ENCODE measurements at places on chromosomes 1 and 21.

DNA sequence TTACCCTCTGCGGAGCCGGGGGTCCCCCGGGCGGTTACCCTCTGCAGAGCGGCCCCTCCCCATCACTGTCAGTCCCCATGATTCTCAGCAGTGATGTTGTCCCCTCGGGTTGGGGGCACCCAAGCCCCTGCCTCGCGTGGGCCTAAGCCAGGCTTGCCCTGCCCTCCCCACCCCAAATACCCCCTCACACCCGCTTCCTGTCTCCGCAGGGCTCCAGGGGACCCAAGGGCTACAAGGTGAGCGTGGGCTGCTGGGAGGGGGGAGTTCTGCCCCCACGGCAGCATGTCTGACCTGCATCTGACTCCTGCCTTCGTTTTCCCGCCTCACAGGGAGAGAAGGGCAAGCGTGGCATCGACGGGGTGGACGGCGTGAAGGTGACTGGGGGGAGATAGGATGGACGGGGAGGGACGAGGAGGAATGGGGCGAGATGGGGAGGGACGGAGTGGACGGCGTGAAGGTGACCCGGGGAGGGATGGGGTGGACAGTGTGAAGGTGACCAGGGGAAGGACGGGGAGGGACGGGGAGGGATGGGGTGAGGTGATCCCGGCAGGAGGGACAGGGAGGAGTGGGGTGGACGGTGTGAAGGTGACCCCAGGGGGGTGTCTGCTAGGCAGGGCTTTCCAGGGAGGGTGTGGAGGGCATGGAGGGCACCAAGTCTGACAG lies 8.6 kb downstream of the COL6A1 start:
- DNase-seq = no peak

- DNase-seq = no peak
Measured at GRCh38 chr21:29777160-29777559, 162.6 kb downstream of the GRIK1 start.

- DNase-seq = no peak
Measured at GRCh38 chr1:214066936-214067335, 79.2 kb downstream of the PROX1 start.

DNA sequence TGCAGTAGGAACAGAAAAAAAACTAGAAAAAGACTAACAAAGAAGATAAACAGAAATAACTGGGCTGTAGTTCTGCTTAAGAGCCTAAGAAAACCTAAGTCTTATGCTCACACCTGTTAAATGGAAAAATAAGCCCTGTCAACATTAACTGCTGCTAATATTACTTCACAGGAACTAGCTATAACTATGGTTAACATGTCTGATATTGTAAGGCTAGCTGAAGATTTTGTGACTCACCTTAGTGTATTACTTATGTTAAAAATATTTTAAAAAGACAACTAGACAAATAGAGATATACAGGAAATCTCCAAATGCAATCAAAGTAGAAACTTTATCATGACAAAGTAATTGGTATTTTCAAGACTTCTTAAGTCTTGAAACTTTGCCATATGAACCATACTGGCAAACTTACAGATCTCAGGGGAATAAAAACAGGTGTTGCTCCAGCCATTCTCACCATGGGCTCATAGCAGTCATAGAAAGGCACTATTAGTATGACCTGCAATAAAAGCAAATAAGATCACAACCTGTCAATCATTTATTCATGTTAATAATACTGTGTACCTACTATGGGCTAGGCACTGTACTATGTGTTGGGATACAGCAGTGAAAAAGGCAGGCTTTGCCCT lies 30.7 kb downstream of the KYAT3 start:
- no peak for DNase-seq

GRCh38 chr1:87929906-87930305 lies 601.2 kb downstream of the LMO4 start:
- no peak for DNase-seq

GRCh38 chr1:24491577-24492360 lies 10.9 kb upstream of the RCAN3 start:
- DNase-seq = no peak

DNA sequence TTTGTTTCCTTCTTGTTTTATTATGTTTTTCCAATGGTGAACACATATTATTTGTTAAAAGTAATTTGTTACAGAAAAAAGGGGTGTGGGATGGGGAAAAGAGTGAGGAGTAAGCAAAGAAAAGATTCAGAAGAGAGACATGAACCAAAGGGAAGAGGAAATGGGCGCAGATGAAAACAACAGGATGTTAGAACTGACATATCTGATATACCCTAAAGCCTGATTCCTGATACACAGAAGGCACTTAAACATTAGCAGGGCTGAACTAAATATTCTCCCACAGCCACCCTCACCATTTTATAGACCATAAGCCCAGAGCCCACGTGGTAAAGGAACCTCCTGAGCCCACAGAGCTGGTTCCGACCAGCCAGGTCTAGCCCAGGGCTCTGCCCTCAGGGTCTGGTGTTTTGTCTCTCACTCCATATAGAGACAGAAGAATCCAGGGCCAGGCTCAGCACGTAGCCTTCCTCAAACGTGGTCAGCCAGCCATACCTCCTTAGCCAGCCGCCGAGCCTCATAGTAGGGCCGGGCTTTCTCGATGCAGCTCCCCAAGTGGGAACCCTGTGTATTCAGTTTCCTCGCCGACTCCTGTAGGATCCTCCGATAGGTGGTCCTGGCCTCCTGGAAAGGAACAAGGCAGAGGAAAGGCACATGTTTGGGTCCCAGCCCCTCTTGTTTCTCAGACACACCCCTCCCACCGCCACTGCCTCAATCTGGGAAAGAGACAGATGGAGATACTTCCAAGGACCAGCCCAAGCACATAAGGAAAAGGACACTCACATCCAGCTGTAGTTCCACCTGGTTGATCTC lies 9.5 kb downstream of the SH3BP5L start:
- DNase-seq = no peak

DNA sequence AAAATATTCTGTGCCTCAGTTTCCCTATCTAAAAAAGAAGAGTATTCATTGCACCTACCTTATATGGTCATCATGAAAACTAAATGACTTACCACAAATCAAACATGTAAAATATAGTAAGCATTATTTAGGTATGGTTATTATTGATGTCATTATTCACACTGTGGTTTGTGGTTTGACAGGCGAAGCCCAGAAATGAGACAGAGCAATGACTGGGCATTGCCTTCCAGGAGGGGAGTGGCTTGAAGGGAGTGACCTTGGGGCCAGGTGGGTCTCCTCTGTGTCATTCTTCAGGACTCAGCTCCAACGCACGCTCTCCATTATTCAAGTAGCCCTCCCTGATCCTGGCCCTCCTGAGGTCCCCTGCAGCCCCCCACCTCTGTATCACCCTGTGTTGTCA lies 133.7 kb downstream of the DMRTA2 start:
- DNase-seq = no peak

- DNase-seq = no peak
Measured at GRCh38 chr1:225769687-225770086, 7.9 kb upstream of the SRP9 start.

DNA sequence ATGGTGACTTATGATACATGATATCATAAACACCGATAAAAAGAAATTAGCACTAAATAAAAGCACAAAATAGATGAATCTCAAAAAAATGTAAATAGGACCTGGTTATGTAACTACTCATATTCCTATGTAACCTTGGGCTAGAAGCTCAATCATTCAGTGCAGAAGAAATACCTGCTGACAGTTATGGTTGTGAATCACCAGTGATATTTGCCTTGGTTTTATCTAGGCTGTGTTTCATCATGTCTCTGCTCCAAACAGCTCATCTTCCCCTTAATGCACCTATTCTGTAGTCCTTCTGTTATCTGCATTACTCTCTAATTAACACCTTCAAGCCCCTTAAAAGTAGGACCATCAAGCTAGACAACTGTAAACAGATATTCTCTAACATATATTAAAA lies 16.3 kb upstream of the PIGC start:
- no peak for DNase-seq

DNA sequence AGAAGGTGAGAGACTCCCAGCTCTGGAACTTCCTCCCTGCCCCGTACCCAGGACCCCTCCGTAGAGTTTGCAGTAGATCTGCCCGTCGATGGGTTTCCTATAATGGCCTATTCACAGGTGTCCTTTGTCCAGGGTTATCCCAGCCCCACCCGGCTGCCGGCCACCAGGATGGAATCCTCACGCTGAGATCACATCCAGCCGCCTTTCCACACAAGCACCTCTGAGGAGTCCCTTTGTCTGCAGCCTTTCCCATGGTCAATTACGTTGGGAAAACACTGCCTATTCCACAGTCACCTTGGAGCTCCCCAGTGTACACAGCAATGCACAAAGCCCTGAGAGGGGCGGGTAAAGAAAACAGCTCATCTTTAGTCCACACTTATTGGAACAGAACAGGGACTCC lies 190.0 kb upstream of the EDN2 start:
- DNase-seq = no peak

GRCh38 chr21:32470206-32470605 lies 57.7 kb downstream of the EVA1C start:
- DNase-seq = no peak

DNA sequence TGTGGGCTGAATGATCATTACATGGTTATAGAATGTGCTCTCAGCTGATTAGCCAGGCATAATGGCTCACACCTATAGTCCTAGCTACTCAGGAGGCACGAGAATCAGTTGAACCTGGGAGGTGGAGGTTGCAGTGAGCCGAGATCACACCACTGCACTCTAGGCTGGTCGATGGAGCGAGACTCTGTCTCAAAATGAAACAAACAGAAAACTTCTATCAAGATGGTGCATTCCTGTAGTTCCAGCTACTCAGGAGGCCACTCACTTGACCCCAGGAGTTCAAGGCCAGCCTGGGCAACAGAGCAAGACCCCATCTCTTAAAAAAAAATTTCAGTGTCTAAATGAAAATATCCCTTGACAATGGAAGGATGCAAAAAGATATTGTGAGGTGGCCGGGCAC lies 10.9 kb downstream of the TIMM17A start:
- DNase-seq = no peak

GRCh38 chr1:187038784-187039183 lies 210.0 kb downstream of the PLA2G4A start:
- DNase-seq = no peak

- DNase-seq = no peak
Measured at GRCh38 chr1:191690931-191691330, 467.3 kb upstream of the RGS18 start.

DNA sequence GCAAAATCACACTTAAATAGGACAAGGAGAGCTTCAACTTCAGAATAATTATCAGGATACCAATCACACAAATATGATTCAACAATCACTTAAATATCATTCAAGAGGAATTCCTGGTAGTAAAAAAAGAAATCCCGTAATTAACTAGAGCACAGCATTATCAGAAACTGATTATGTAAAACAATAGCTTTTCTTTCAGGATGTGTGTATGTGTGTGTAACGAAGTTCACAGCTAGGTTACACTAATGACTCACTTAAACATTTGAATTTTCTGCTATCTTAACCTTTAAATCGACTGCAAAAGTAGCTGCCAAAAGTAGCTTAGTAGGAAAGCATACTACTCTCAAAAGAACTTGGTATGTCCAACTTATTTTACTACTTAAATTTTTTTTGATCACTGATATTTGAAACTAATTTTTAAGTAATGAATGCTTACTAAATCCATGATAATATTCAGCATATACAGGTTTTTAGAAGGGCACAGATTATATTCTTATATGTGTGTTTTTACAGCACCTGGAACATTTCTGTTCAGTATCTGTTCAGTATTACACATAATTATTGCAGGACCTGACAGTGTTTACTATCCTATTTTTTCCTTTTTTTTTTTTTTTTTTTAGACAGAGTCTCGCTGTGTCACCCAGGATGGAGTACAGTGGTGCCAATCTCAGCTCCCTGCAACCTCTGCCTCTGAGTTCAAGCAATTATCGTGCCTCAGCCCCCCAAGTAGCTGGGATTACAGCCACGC lies 4.2 kb downstream of the RERE start:
- DNase-seq = no peak

DNA sequence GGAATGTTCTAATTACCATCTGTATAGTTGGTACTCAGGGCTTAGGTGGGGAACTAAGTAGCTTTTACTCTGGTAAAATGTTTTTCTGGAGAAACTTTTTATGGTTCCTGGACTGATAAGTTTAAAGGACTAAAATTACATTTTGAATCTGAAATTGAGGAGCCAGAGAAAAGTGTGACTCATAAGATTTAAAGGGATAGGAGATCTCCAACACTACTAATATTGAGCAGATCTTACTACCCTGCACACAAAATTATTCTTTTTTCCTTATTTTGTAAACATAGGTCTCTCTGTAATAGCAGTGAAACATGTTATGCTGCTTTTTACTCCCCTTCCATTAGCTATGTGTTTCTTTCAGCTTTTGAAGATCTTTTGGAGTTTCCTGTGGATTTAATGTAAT lies 32.5 kb downstream of the MTF2 start:
- DNase-seq = no peak

- no peak for DNase-seq
Measured at GRCh38 chr1:90823686-90824085, 106.6 kb upstream of the BARHL2 start.

GRCh38 chr1:21307663-21308305 lies 17.5 kb upstream of the ECE1 start:
- DNase-seq = no peak

DNA sequence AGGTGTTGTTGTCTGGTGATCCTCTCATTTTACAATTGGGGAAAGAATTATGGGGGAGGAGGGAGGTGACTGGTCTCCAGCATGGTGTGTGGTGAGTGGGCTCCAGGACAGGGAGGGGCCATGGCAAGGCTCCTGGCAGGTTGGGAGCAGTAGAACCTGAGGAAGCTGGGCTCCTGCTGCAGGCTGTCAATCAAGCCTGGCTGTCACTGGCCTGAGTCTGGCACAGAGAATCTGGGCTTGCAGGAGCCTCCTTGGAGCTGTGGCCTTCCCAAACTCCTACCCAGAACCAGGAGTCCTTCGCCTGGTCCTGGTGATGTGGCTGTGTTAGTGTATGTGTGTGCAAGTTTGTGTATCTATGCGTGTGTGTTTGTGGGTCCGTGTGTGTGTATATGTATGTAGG lies 131.9 kb upstream of the CSF3R start:
- no peak for DNase-seq

GRCh38 chr1:230352537-230352936 lies 73.6 kb downstream of the PGBD5 start:
- DNase-seq = no peak

DNA sequence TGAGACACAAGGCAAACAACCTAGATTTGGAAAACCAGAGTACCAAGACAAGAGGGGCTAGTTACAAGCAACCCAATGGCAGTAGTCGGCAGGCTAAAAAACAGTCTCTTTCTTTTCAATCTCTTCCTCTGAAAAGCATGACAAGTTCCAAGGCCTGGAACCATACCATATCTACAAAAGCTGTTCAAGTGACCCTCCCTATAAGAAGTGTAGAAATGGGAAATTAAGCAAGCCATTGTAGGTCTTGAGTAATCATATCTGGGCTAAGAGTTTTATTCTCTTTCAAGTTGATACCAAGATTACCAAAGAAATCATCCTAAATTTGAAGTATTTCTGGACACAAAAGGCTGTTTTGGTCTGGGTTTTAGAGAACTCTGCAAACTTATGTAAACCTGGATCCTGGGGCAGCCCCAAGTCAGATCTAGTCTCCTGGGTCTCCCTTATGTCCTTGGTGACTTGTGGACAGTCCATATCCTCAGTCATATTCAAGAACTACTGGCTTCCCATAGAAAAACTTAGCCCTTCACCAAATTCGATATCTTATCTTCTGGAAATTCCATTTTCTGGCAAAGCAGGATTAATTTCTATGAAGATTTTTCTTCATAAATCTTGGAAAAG lies 24.7 kb downstream of the FMO3 start:
- no peak for DNase-seq

- DNase-seq = no peak
Measured at GRCh38 chr1:62311473-62311943, 7.7 kb downstream of the KANK4 start.

All from stimulated activated CD8-positive, alpha-beta memory T cell treated with anti-CD3 and anti-CD28 coated beads, Interleukin-4, amount 100 ng/mL, for 1 hour (primary cell).